Mesangial cell (primary cell): ENCODE measurements at places on chromosomes 5 and 9. TPM values are rescaled to one million over a fixed set of nuclear protein-coding genes. Genes with fewer than 3 reads are reported as not detected.

The HNRNPK gene
- 504 and 612 TPM in 2 replicates for total RNA-seq

The ALDH1B1 gene
- 74.2 and 88.2 TPM in 2 replicates for total RNA-seq

The FOXD4L6 gene
- total RNA-seq: not detected in 2 replicates

The KIF12 gene
- 8.3 and 67.3 TPM in 2 replicates for total RNA-seq

The SLC6A3 gene
- total RNA-seq: not detected in 2 replicates

The CCNI2 gene
- 0.38 and 1.1 TPM in 2 replicates for total RNA-seq

The CAMK4 gene
- 1.5 and 7.7 TPM in 2 replicates for total RNA-seq

The SYNPO gene
- 4.1 and 11.0 TPM in 2 replicates for total RNA-seq

The TMEM252 gene
- not detected in 2 replicates for total RNA-seq

The RANBP6 gene
- 9.8 and 11.4 TPM in 2 replicates for total RNA-seq

The KIF3A gene
- total RNA-seq: 2.9 and 3.1 TPM in 2 replicates

The PCDHGA9 gene
- total RNA-seq: 0.98 and 6.1 TPM in 2 replicates

The PCDHA12 gene
- total RNA-seq: 0.25 TPM in 1 of 2 replicates, not detected in the other

The PANK3 gene
- total RNA-seq: 24.7 and 26.9 TPM in 2 replicates

The OTULINL gene
- 1.0 and 1.8 TPM in 2 replicates for total RNA-seq

The OR13D1 gene
- total RNA-seq: not detected in 2 replicates

The BTNL8 gene
- total RNA-seq: not detected in 2 replicates

The CNTLN gene
- total RNA-seq: 3.5 and 4.2 TPM in 2 replicates

The HTR1A gene
- total RNA-seq: not detected in 2 replicates

The PCDHGB5 gene
- 10.6 and 15.8 TPM in 2 replicates for total RNA-seq

The KIF20A gene
- 4.8 and 102 TPM in 2 replicates for total RNA-seq

The IFNB1 gene
- total RNA-seq: not detected in 2 replicates
